Right lobe of liver (tissue), 6 donors: ENCODE measurements at places on chromosomes 4 and X. TPM values are rescaled to one million over a fixed set of nuclear protein-coding genes. Genes with fewer than 3 reads are reported as not detected.

NUP62CL gene
- 0.13 TPM for total RNA-seq

FMR1NB gene
- total RNA-seq, result not detected

VCX3A gene
- total RNA-seq, result not detected

MAP3K15 gene
- 0.09 TPM for total RNA-seq

VEGFD gene
- 0.31 TPM for total RNA-seq

ETDB gene
- total RNA-seq, result not detected

RAB39B gene
- not detected for total RNA-seq

SYNPO2 gene
- total RNA-seq, result 2.7 TPM

ANOS1 gene
- 0.46 TPM for total RNA-seq

SLITRK2 gene
- total RNA-seq, result 0.06 TPM

TREX2 gene
- total RNA-seq, result 0.27 TPM

APLN gene
- 1.2 TPM for total RNA-seq

ZDHHC15 gene
- not detected for total RNA-seq

GYG2 gene
- total RNA-seq, result 27.7 TPM

SUPT20HL1 gene
- total RNA-seq, result not detected

ANAPC10 gene
- total RNA-seq, result 6.9 TPM

UGT2B15 gene
- total RNA-seq, result 56.8 TPM

HEPH gene
- 1.1 TPM for total RNA-seq

GAB3 gene
- 0.64 TPM for total RNA-seq

LDOC1 gene
- 1.6 TPM for total RNA-seq

ODAPH gene
- total RNA-seq, result not detected

GRIA2 gene
- not detected for total RNA-seq

IL9R gene
- 0.18 TPM for total RNA-seq

CLDN34 gene
- total RNA-seq, result 0.39 TPM

ABHD18 gene
- total RNA-seq, result 11.4 TPM

HPSE gene
- total RNA-seq, result 0.68 TPM

GLRA2 gene
- total RNA-seq, result not detected

AKAP4 gene
- total RNA-seq, result not detected

NWD2 gene
- not detected for total RNA-seq

RHOXF2B gene
- not detected for total RNA-seq

CSAG1 gene
- not detected for total RNA-seq

SLC2A9 gene
- total RNA-seq, result 16.1 TPM

NRK gene
- not detected for total RNA-seq

FAM149A gene
- 19.8 TPM for total RNA-seq

GAGE13 gene
- total RNA-seq, result not detected

EDA gene
- total RNA-seq, result 1.7 TPM

SPANXN3 gene
- total RNA-seq, result not detected

HMX1 gene
- total RNA-seq, result not detected

ATP5ME gene
- total RNA-seq, result 81.4 TPM

NAA11 gene
- not detected for total RNA-seq

SLC16A2 gene
- total RNA-seq, result 16.7 TPM

POU3F4 gene
- total RNA-seq, result not detected
